Naive thymus-derived CD4-positive, alpha-beta T cell (primary cell): ENCODE measurements at places on chromosomes 1 and 21.

DNA sequence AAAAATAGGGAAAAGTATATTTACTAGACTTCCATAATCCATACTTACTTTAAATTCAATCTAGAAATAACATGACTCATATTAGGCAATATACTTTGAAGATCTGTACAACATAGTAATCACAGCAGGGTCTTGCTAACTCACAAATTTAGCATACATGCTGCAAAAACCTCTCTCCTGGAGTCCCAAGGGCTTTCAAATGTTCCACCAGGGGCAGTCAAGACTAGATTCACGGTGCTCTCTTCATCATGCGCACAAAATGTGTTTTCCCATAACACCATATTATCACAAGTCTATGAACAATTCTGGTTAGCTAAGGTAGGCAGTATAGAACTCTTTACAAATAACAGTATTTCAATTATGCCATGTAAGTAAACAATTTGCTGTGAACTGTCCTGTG is 45.8 kb downstream of the SSX2IP start:
- DNase-seq = no peak

DNA sequence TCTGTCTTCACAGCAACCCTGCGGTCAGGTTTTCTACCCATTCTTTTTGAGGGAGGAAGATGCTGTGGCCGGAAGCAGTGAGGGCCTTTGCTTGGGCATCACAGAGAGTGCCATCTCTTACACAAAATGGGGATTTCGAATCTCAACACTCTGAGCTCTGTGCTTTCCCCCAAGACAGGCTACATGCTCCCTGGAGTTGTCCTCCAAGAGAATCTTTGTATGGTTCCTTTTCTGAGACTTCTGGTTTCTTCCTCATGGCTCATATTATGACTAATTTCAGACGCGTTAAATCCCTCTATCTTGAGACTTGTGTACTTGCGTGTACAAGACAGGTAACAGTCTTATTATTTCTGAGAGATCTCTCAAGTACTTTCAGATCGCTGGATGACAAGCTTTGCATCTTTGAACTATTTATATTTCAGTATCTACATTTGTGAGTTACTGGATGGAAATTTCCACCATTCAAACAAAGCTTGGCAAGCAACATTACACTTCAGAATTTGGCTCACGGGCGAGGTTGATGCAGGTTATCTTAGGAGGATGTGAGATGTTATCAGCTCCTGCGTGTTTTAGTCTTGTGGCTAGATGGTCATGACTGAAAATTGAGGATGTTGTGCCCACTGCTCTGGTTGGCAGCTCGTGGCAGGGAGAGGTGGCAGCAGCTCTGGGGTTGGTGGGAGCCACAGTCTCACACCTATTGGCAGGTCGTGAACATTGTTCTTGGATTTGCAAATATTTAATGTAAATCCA is 19.4 kb downstream of the ABCG1 start:
- DNase-seq = peak; percentile 80

GRCh38 chr1:44908427-44908826 is 65.4 kb upstream of the PTCH2 start:
- no peak for DNase-seq

DNA sequence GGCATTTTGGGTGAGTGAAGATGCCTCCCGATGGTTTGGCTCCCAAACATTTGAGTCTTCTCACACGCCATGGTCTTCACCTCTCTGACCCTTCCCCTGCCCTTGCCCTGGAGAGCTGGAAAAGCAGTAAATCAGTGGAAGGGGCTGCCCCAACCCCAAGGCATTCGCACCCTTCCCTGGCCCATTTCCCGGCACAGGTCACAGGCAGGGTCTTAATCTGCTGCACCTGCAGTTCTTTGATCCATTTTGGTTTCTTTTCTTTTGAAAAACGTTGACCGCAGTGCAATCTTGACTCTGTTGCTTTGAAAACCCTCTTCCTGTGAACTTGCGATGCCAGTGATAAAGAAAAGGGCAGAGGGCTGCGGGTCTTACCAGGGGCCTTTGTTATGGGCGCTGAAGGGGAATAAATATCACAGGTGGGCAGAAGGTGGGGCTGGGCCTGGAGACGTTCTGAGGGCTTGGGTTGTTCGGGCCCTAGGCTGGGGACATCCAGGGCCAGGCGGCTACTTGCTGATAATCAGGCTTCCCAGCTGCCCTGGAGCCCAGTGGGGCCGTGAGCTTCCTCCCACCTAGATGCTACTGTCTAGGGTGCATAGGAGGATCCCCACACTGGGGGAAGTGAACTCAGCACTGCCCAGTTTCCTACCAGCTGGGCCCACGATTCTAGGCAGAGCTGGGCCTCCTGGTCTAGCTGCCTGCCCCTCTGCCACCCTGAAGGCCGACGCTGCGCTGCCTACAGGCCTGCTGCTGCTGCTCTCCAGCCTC is 38.6 kb upstream of the EPS8L3 start:
- DNase-seq = peak; percentile 57

DNA sequence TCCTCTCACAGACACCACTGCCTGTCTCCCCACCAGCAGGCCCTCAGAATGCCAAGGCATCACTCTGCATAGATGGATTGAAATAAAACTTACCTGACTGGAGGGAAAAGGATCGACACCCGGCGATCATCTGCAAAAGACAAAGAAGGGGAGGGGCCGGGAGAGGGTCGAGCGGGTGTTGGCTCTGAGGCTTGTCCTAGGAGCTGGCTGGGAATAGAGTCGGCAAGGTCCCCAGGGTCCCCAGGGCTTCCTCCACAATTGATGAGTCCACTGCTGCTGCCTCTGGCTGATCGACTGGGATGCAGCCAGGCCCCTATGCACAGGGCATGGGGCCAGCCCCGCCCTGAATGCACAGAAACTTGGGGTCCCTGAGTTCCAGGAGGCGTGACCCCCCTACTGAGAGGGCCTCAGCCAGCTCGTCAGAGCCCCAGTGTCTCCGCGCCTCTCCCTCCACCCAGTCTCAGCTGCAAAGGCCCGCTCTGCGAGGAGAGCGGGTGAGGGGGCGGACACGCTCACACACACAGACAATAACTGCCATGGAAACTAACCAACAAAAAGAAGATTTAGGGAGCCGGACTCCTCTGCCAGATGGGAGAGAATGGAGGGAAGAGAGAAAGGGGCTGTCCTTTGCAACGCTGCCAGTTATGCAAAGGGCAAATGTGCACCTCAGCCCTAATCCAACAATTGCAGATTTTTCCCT is at the start of gene KLHDC8A:
Gene KLHDC8A, minus strand, starts transcription at position 483 of the 700 bp plus-strand sequence. CDS start 13,318 bp downstream, outside the sequence.
- no peak for DNase-seq

DNA sequence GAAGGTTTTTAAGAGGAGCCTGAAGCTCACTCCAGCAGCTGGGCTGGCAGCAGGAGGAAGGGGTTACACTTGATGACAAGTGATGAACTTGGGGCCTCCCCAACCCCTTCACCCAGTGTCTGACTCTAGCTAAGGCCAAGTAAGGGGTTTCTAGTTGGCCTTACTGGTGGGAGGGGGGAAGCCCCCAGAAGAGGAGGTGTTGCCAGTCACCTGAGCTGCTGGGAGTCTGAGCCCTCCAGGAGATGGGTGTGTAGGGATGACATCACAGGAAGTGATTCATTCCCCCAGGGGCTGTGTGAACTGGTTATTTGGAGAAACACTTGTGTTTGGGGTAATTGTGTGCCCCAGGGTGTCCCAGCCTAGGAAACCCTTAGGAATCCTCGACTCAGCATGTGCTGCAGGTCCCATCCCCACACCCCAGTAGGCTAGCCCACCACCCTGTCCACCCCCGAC is 3.1 kb downstream of the PADI1 start:
- DNase-seq = no peak

DNA sequence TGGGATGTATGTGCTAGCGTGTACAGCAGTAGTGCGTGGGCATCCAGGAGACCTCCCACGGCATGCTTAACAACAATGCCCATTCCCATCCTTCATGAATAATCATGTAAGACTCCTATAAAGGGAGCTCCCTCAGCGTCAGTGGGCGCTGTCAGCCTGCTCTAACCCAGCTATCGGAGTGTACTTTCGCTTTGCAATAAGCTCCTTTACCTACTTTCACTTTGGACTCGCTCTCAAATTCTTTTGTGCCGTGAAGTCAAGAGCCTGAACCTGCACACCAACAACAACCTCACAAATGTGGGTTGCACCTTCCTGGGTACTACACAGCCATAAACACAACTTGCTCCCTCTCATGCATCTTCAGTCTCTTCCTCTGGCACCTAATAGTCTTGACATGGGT is 114.8 kb upstream of the PAXBP1 start:
- DNase-seq = no peak
